ENCODE measurements at places on chromosomes 5 and 9.

- no peak for DNase-seq
These were observed 35.0 kb downstream of the CTNND2 start for GRCh38 chr5:11869203-11869602.

DNA sequence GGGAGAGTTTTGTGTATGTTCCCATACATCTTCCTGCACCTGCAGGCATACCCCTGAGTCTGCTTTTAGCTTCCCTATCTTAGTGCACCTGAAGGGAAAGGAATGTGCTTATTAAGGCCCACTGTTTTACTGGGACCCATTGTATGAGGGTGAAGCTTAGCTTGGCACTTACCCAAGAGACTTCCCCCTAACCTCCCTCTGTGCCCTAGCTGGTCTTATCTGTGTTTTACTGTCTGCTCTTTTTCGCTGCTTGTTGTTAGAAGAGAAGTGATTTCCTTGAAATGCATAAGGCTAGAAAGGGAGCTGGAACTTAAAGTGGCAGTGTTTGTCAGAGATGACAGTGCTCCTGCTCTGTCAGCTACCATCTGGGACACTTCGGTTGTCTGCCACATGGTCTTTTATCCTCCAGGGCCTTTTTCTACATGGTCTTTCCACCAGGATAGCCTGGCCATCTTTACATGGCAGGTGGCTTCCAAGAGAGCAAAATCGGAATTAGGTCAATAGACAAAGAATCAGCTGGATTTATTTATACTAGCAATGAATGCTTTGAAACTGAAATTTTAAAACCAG lies 122.5 kb upstream of the SLC44A1 start:
- DNase-seq = no peak

GRCh38 chr5:88702332-88702731 lies 180.7 kb downstream of the MEF2C start:
- DNase-seq = no peak

- DNase-seq = no peak
These were observed 31.3 kb upstream of the LARP1 start for GRCh38 chr5:154723740-154724505.

GRCh38 chr5:161697001-161697400 lies 11.5 kb downstream of the GABRA6 start:
- DNase-seq = no peak

DNA sequence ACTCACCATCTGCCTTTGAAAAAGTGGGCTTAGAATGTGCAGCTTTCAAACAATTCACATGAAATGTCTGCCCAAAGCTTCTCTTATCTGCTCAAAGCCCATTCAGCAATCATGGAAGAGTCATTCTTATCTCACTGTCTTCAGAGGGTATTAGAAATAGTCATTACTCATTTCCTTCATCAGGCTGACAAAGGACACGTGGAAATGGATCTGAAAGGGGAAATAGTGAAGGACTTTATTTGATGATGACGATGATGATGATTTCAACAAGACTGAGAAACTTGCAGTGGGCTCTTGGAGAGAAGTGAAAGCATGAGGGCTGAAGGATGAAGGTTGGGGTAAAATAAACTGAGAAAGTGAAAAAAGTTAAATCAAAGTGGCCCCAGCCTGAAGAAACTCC lies 194.3 kb downstream of the SMARCA2 start:
- no peak for DNase-seq

DNA sequence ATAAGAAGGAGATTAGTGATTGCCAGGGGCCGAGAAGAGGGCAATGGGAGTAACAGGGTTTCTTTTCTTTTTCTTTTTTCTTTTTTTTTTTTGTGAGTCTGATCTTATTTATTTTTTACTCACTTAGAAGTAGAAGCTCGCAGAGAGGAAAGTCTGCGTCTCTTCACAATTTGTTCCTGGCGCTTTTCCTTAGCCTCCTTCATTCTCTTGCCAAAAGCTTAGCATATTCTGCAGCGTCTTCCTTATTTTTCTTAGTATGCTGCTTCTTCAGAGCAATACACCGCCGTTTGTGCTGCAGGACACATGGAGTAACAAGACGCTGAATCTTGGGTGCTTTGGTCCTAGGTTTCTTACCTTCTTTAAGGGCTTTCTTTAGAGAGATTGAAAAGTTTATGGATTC lies 30.3 kb upstream of the DENND4C start:
- no peak for DNase-seq
